ENCODE measurements at places on chromosomes 13 and 19.

DNA sequence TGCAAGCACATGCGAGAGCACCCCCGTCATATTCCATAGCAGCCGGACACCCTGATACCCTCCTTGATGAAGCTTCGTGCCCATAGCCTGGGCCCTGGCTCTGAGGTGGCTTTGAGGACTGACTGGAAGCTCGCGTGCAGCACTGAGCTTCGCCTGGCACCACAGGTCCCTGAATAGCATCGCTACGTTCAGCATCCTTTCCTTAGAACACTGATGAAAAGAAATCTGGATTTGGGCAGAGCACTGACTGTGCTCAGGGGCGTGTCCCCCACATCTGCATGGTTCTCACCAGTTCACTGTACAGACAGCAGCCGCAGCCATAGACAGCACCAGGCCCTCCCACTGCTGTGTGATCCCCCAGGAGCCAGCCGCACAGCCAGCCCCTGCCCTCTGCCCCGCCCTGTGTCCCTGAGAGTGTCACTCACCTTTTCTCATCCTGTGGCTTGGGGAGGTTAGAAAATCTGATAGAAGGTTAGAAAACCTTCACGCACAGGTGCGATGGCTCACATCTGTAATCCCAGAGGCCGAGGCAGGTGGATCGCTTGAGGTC is 49.3 kb upstream of the SPACA7 start:
- no peak for DNase-seq

DNA sequence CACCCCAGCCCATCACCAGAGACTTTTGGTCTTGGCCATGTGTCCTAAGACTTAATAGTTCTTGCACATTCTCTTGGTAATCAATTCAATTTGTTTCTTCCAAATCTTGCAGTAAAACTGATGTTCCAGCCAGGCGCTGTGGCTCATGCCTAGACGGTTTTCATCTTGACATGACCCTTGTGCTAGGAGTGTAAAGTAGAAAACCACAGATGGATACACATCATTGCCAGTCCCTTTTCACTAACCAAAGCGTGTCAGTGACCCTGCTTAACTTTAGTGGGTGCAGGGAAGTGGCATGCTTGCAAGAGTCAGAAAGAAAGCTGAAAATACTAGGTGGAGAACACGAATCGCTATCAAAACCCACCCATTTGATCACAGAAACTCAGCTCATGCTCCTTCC is 18.0 kb upstream of the CD70 start:
- no peak for DNase-seq

GRCh38 chr13:100506154-100506553 is 82.4 kb downstream of the GGACT start:
- DNase-seq = no peak

- no peak for DNase-seq
These were observed 28.7 kb downstream of the CYSLTR2 start for GRCh38 chr13:48682436-48682835.

DNA sequence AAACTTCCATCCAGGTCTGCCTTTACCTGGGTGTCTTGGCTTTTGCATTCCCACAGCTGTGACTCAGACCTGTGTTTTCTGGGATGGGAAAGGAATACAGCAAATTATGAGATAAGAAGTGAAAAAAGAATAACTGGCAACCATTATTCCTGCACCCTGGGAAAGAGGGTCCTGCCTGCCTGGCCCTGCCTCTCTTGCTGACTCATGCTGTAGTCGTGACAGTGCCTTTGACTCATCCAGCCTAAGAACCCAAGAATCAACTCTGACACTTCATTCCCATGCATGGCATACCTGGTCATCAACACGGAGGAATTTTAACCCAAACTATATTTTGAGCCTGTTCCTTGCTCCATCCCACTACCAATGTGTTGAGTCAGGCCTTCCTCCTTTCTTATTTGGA is 185.4 kb upstream of the SERP2 start:
- no peak for DNase-seq

DNA sequence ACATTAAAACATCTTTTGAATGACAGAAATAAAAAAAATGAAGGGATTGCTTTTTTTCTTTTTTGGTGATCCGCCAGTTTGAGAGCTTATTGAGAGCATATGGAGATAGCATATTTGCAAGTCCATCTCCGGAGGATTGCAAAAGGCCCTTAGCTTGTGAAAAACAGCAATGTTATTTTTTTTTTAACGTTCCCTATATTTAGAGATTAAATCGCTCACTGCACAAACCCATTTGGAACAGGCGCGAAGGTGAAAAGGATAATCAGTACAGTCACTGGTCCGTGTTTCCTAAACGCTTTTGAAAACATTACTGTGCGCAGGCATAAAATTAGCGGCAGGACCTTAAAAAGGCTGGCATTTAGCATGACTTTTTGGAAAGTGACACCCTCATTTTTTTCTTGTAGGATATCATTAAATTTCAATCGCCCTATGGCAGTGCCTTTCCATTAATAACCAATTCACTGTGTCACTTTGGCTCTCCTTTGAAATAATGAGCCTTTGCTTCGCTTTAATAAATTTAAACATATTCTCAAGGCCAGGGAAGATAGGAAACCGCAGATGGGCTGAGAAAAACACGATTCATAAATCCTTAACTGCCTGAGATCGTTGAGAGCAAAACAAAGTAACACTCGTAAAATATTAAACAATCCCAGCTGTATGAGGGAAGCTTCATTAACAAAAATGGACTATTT is 342.2 kb downstream of the DACH1 start:
- DNase-seq = no peak

- no peak for DNase-seq
These were observed 3.0 kb upstream of the RASL11A start for GRCh38 chr13:27267596-27267995.

GRCh38 chr13:48410199-48410598 is 2.7 kb downstream of the LPAR6 start:
- no peak for DNase-seq

- no peak for DNase-seq
These were observed 76.3 kb upstream of the FARP1 start for GRCh38 chr13:98066636-98067035.

GRCh38 chr13:80307401-80307987 is 33.4 kb downstream of the SPRY2 start:
- DNase-seq = no peak

- no peak for DNase-seq
These were observed 533 bp downstream of the ZNF544 start for GRCh38 chr19:58229255-58229639.

- DNase-seq = no peak
These were observed 53.0 kb downstream of the CHST8 start for GRCh38 chr19:33674626-33675367.

DNA sequence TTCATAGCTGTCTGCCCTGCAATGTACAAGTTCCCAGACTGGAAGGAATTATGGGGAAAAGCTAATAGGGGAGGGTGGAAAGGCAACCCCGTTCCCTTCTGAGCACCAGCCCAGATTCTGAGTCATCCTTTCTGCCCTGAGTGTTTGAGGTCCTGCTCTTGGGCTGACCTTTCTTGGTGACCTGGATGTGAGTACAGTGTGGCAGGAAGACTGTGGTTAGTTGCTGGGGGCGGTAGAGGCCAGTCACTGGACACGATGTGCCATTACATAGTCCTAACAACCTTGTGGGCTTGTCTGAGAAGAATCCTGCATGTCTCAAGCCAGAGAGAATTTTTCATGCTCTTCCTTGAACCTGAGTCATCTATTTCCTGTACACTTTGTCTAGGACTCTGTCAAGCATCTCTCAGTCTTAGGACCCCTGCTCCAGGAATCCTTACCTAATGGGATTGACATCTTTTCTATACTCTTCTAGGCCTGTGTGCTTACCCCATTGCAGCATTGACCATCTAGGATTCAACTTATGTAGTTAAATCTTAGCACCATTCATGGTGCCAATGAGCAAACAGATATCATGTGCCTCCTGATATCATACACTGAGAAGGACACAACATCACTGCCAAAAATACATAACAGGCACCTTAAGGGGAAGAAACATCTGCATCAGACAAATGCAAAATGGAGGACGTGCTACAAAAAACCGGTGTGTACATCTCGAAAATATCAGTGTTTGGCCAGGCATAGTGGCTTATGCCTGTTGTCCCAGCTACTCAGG is 8.1 kb upstream of the ANGPTL4 start:
- DNase-seq = no peak

GRCh38 chr13:32253911-32254399 is 61.2 kb downstream of the ZAR1L start:
- DNase-seq = no peak

DNA sequence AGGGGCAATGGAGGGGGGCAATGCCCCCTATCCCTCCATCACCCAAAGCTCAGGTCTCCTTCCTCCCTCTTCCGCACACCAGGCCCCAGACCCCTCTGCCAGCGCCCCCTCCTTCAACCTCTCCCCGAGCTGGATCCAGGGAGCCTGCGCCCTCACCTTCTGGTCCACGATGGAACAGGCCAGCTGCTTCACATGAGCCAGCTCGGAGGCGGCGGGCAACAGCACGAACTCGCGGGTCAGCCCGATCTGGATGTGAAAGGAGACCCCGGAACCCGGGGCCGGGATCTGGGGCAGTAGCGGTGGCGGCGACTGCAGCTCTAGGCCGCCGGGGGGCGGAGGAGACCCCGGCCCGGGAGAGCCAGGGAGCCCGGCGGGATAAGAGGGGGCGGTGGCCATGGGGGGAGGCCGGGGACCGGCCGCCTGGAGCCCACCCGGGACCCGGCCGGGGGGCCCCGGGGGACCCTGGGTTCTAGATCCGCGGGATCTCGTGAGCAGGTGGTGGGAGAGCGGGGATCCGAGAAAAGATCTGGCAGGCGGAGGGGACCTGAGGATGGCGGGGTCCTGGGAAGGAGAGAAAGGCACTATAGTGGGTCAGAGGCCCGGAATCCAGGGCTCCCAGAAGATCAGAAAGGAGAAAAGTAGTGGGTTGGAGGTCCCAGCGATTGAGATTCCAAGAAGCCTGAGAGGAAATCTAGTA is 791 bp downstream of the PRKD2 start:
- no peak for DNase-seq

GRCh38 chr13:97440598-97441170 is 6.7 kb downstream of the RAP2A start:
- no peak for DNase-seq

DNA sequence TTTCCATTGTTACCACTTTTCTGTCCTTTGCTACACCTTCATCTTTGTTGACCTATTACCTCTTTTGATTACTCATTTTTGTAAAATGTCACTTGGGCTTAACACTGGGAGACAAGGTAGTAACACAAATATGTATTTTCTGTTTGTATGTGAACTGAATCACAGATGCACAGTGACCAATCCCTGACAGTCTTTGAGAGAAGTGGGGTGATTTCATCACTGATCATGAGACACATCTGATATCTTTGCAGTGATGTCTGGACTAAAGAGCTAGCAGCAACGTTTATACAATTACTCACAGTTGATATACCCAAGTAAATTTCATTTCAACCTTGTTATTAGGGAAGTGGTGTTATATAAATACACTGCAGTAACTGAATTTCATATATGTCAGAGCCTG is 1397.4 kb upstream of the SPRY2 start:
- no peak for DNase-seq

GRCh38 chr13:30895773-30896172 is 10.3 kb upstream of the MEDAG start:
- DNase-seq = no peak

GRCh38 chr19:1017115-1017905 is 3.6 kb downstream of the TMEM259 start:
- no peak for DNase-seq

DNA sequence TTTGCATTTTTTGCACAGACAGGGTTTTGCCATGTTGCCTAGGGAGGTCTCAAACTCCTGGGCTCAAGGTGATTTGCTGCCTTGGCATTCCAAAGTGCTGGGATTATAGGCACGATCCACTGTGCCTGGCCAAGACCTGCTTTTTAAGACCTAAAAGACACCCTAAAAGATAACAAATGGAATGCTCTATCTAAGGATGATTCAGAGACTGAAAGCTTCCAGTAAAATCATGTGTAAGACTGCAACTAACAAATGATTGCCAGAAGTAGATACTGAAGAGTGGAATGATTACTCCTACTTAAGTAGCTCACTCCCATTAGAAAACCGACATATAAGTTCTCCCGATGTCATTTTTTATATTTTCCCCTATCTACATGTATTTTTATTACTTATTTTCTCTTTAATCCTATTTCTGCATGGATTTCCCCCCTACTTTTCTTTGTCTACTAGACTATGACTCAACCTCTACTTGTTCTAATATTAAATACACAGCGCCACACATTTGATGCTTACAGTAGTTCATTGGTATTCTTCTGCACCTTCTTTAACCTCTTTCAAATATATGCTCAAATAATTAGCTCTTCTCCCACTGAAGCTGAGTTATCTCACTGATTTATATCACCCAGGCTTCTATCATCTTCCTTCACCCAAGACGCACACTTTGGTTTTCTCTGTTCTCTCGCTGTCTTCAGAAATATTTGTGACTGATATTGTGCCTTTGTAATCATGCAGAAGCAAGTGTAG is 32.2 kb upstream of the KLF12 start:
- no peak for DNase-seq

DNA sequence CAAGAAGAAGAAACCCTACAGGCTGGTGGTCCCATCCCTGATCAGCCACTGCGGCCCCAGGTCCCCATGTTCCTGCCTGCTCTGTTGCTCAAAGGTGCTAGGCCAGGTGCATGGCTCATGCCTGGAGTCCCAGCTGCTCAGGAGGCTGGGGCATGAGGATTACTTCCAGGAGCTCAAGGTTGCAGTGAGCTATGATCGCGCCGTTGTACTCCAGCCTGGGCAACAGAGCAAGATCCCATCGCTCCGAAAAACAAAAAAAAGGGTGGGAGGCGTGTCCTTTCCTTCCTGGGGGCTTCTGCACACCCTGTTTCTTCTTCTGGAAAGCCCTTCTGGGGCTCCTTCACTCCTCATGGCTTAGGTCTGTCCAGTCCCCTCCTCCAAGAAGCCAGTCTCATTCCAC is 11.9 kb upstream of the TINCR start:
- no peak for DNase-seq

- DNase-seq = no peak
These were observed 1.7 kb downstream of the MPV17L2 start for GRCh38 chr19:18194554-18195238.

DNA sequence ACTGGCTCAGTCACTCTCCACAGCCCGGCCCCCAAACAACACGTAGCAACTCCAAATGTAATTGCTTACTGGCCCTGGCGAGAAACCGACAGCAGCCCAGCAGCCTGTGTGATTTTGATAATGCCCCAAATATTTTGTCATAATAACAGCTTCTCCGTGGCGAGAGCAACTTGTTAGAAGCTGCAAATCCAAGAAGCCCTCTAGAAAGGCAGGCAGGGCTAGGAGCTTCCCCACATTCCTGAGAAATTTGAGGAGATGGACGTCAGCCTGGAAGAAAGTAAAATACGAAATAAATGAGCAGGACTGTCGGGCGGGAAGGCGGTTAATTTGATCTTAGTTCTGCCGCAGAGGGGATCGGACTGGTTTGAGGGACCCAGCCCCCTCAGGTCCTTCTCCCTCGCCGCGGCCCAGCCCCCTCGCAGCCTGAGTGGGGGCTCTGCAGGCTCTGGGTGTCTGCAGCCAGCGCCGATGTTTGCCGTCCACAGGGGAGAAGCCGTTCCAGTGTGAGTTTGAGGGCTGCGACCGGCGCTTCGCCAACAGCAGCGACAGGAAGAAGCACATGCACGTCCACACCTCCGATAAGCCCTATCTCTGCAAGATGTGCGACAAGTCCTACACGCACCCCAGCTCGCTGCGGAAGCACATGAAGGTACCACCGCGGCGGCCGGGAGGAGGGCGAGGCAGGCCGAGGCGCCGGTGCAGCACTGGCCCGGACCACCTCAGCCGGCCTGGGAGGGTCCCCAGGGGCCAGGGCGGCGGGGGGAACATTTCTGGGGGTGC is 3.1 kb downstream of the ZIC2 start:
- no peak for DNase-seq

Measured in NCI-H2107 (cell line).